ENCODE measurements at places on chromosomes 3 and 15. TPM values are rescaled to one million over a fixed set of nuclear protein-coding genes. Genes with fewer than 3 reads are reported as not detected.

SCN11A gene
- total RNA-seq, result not detected

- no peak for DNase-seq
Measured at GRCh38 chr3:59528251-59528650, 478.4 kb upstream of the CFAP20DC start.

DNA sequence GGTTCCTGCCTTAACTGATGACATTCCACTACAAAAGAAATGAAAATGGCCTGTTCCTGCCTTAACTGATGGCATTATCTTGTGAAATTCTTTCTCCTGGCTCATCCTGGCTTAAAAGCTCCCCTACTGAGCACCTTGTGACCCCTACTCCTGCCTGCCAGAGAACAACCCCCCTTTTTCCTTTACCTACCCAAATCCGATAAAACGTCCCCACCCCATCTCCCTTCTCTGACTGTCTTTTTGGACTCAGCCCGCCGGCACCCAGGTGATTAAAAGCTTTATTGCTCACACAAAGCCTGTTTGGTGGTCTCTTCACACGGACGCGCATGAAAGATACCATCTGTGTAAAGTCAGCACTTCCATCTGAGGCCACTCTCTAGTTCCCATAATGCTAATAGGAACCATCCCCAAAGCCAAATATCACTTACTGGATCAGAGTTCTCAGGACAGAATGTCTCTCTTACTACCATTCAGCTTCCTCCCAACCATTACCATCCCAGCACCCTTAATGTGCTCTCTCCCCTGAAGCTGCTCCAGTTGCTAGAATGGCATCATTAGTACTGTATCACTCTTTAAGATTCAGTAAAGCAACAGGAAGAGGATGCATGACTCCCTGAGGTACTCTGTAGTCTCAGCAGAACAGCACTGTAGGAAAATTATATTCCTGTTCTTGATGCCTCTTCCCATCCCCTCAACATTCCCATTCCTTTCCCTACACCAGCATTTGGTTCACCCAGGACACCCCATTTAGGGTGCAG, 2.3 kb upstream of the HRG start:
- no peak for DNase-seq

GRM2 gene
- under 0.01 TPM for total RNA-seq

- DNase-seq, result no peak
Measured at GRCh38 chr3:186839874-186840641, 2.5 kb upstream of the ADIPOQ start.

- peak; percentile 47 for DNase-seq
Measured at GRCh38 chr3:184040010-184040409, 8.5 kb downstream of the HTR3D start.

DNA sequence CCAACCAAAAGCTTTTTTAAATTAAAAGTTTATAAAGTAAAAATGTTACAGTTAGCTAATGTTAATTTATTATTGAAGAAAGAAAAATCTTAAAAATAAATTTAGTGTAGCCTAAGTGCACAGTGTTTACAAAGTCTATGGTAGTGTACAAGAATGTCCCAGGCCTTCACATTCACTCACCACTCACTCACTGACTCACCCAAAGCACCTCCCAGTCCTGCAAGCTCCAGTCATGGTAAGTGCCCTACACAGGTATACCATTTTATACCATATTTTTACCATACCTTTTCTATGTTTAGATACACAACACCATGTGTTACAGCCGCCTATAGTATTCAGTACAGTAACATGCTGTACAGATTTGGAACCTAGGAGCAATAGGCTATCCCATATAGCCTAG, 29.1 kb downstream of the SSR3 start:
- DNase-seq, result peak; percentile 35

DUOX2 gene
- total RNA-seq, result not detected

Measured in IMR-90 (cell line).